ENCODE measurements at places on chromosomes 7 and 10.

DNA sequence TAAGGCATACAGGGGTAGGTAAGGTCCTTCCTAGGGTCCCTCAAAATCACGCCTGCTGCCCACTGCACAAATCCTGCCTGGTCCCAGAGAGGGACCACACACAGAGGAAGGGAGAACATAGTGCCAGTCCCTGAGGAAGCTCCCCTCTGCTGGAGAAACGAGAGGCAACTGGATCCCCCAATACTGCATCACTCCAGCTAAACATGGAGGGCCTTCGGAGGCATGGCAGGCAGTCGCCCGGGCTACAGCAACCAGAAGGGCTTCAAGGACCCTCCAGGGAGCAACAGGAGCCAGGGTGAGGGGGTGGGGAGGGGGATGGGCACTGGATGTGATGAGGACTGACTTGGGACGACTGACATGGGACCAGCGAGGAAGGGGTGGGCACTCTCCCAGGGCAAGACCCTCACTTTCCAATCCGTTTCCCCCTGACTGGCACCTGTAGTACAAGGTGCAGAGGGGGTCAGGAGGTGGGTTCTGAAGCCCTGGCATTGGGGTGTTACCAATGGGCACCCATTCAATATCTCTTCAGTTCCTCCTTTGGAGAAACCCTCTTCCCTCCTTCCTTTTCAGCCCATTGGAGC lies 21.7 kb downstream of the DDIT4 start:
- peak; percentile 55 for DNase-seq

- DNase-seq: no peak
Observed at GRCh38 chr10:72353028-72353964, 1.4 kb downstream of the DNAJB12 start.

GRCh38 chr10:34464000-34464399 lies 351.1 kb downstream of the PARD3 start:
- DNase-seq: no peak

DNA sequence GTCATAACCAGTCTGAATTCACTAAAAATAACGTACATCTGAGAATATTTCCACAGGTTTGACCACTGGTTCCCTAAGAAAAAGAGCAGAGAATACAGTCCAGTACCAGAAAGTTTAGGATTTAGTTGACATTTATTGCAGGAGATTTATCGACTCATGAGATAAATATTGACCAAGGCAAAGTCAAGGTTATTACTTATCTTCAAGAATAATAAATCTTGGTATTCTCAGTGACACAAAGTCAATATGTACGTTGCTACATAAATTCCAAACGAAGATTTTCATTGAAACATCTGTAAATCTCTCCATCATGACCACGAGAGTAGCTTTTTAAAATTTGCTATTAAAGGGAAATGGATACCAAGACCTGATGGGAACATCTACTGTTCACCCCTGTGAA lies 39.4 kb upstream of the GRB10 start:
- DNase-seq: no peak

DNA sequence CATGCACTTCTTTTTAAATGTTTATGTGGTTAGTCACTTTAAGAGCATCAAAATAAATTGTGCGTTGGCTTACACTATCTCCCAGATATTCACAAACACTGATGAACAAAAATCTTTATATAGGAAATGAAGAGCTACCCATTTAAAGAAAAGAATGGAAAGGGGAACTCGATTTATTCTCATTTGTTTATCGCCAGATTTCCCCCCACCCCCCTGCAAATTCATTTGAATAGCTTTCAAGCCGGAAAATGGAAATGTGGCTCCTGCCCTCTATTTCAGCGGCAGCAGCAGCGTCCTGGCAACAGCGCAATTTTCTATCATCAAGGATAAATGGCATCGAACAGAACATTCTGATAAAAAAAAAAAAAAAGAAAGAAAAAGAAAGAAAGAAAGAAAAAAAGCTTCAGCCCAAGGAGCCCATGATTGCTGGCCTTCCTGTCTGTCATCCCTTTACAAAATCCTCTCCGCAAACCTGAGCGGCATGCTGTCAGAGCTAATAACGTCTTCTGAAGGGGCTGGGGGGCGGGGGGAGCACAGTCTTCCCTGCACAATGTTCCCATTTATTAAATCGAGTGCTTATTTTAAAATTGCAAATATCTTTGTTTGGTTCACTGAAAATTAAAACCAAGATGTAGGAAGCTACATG lies 13.7 kb upstream of the DLX6 start:
- DNase-seq: no peak

GRCh38 chr7:23335621-23336020 lies 36.5 kb downstream of the MALSU1 start:
- no peak for DNase-seq

DNA sequence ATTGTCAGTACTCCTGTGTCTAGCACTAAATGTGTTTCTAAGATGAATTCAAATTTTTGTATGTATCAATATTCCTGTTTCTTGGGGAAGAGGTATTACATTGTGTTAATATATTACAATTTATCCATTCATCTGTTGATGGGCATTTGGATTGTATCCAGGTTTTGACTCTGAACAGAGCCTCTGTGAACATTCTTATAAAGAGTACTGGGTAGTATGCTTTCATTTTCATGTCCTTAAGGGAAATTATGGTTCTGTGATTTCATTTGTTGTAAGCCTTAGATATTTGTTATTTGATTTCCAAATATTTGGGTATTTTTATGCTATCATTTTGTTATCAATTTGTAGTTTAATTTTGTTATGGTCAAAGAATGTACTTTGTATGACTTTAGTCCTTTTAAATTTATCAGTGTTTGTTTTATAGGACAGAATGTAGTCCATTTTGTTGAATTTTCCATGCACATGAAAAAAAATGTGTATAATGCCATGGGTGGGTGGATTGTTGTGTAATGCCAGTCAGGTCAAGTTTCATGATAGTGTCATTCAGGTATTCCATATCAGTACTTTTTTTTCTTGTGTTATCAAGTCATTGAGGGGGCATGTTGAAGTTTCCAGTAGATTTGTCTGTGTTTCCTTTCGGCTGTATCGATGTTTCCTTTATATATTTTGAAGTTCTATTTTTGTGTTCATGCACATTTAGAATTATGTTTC lies 38.4 kb downstream of the STAM start:
- no peak for DNase-seq
